ENCODE measurements at places on chromosomes 3 and 15.

- DNase-seq, result no peak
Measured at GRCh38 chr15:77305953-77306352, 114.0 kb downstream of the PEAK1 start.

- no peak for DNase-seq
Measured at GRCh38 chr15:45702041-45702440, 67.2 kb downstream of the SQOR start.

DNA sequence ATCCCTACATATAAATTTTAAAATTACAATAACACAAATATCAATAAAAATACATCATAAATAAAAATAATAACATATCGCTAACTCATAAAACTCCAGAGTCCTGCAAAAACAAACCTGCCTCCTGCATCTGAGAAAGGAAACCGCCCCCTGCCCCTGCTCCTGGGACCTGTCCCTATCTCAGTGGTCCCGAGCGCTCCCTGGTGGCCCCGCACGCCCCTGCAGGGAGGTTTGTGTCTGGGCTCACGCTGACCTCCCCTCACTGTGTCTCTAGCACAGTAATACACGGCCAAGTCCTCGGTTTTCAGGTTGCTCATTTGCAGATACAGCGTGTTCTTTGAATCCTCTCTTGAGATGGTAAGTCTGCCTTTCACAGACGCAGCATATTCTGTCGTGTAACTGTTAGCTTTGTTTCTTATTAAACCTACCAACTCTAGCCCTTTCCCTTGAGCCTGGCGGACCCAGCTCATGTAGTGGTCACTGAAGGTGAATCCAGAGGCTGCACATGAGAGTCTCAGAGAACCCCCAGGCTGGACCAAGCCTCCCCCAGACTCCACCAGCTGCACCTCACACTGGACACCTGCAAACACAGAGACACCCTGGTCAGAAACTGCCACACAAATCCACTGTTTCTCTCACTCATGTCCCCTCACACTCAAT is 554.1 kb downstream of the GOLGA6L6 start:
- DNase-seq, result no peak

GRCh38 chr15:63344731-63345390 is 36.8 kb downstream of the CA12 start:
- DNase-seq, result no peak

DNA sequence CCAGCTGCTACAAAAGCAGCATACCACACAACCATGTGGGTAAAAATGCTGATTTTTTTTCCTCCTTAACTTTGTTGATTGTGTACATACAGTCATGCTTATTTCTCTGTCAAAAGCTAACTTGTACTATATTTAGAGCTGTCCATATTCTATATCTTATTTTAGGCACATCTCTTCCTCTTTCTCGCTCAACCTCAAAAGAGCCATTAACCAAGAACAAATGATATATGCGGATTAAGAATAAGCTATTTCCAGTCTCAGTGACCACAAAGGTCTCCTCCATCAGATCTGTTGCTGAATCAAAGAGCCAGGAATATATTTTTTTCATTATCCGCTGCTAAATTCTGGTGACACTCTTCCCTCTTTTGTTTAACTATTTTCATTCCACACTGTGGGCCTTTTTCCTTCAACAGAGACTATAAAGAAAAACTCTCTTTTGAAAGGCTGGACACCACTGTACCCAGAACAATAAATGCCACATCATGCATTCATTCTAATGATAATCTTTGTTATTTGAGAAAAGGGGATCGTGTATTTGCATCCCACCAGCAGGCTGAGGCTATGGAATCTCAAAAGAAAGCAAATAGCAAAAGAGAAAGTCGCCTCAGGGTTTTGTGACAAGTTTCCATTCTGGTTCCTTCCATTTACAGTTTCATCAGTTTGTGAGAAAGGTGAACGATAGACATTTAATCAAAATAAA is 8.0 kb downstream of the TMEM212 start:
- DNase-seq, result no peak
